ENCODE measurements at places on chromosomes 3 and 15.

- DNase-seq = no peak
These were observed 47.1 kb downstream of the FOXP1 start for GRCh38 chr3:71536376-71536965.

DNA sequence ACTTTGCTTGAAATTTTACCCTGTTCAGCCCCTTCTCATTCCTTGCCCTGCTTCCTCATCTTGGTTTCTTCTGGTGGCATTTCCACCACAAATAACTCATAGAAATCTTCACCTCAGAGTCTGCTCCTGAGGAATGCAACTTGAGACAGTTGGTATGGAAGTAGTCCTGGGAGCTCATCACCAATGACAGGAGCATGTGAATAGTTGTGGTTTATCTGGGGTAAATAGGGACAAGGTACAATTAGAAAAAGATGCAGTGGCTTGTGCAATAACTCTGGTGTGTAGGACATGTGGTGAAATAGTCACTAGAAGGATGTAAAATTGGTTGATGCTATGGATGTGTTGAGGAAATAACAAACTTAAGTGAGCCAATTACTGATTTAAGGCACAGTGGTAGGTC lies 72.7 kb upstream of the CHRNA7 start:
- no peak for DNase-seq

DNA sequence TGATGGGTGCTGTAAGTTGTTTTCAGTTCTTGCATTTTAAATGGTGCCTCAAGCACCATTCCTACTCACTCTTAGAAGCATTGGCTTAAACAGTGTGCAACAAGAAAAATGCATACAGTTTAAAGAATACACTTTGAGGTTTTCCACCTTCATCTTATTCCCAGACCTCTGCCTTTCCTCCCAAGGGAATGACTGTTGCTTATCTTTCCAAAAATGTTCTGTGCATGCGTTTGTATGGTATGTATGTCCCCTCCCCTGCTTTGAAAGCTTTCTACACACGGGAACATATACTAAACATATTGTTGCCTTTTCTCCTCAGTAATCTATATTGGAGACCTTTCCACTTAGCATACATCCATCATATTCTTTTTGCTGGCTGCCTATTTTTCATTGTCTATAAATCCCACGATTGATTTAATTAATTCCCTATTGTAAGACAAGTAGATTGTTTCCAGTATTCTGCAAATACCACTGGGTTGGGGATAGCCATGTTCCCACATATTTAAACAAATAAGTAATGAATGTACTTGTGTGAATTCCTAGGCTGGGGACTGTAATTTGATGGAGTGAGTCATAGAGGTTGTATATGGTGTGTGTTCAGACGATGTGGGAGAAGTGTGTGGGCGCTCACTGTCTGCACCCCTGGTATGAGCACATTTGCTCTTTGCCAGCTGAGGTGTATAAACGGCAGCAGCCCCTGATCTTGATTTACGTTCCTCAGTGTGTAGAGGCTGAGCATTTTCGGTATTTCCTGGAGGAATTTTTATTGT lies 5.8 kb downstream of the TRAK1 start:
- no peak for DNase-seq

- DNase-seq = no peak
These were observed 322.6 kb upstream of the TLE3 start for GRCh38 chr15:70420086-70420947.

GRCh38 chr3:118778201-118778600 lies 256.4 kb downstream of the IGSF11 start:
- no peak for DNase-seq

DNA sequence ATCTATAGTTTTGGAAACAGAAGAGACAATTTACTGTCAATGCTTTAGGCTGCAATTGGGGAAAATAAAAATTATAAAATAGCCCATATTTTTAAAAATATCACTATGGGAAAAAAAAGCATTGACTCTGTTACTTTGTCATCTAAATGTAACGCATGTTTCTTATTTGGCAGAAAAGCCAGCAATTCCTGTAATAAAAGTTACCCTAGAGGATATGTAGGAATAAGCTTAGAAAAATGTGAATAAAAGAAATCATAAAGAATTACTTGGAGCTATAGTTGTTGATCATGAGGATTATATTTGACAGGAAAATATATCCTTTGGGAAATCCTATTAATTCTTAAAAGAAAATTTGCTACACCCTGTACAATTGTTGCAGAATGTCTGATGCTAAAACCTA lies 515.4 kb upstream of the IL12A start:
- DNase-seq = no peak

GRCh38 chr3:194976874-194977273 lies 291.2 kb downstream of the FAM43A start:
- no peak for DNase-seq

GRCh38 chr15:48119277-48119676 lies 1.5 kb upstream of the SLC24A5 start:
- no peak for DNase-seq

DNA sequence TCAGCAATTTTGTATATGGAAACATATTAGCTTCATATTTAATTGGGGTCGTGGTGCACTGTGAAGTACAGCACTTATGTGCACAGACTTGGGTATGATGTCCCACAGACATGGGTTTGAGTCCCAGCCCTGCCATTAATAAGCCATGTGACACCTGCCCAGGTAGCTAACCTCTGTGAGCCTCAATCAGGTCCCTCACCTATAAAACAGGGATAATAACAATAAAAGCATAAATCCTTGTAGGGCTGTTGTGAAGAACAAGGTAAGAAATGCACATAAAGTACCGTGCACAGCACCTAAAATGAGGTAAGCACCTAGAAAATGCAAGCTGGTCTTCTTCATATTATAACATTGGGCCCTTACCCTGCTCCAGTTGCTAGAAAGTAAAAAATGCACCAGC lies 173.5 kb upstream of the WNT5A start:
- no peak for DNase-seq

GRCh38 chr15:43889042-43889441 lies 62.2 kb downstream of the WDR76 start:
- DNase-seq = no peak

DNA sequence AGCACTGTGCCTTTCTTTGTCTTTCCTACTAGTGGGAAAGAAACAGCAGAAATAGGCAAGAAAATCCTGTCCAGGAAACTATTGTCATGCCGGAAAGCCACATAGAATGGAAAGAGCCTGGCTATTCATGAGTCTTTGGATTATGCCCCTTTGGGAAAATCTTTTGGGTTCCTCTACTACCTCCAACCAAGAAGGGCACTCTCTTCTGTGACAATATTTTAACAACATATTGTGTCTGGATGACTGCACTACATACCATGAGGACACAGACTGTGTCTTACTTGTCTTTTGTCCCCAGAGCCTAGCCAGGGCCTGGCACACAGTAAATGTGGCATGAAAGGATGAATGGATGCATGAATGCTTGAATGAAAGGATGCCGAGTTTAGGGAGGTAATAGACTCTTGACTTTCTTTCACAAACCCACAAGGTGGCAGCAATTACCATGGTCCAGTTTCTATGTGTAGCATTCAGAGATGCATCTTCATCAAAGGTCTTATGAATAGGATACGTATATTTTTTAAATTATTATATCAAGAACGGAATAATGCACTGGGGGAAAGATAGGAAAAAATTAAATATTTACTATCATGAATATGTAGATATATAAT lies 30.3 kb downstream of the ARL14 start:
- peak; percentile 2 for DNase-seq

- no peak for DNase-seq
These were observed 18.3 kb downstream of the PODXL2 start for GRCh38 chr3:127647166-127647844.

GRCh38 chr15:75655931-75656330 lies 8.2 kb downstream of the SNX33 start:
- no peak for DNase-seq

GRCh38 chr3:107268469-107268868 lies 108.8 kb upstream of the CCDC54 start:
- no peak for DNase-seq
